ENCODE measurements at places on chromosomes 1 and 21. TPM values are rescaled to one million over a fixed set of nuclear protein-coding genes. Genes with fewer than 3 reads are reported as not detected.

- no peaks in the 10 kb centered on the region for H3K36me3 ChIP-seq
- DNase-seq: no peak
- H3K4me3 ChIP-seq: no peak overlapping the region
- H3K27ac ChIP-seq: no peak overlapping the region
- no peaks in the 10 kb centered on the region for H3K4me1 ChIP-seq
These were observed 32.9 kb upstream of the UTS2 start for GRCh38 chr1:7885513-7886404.

DNA sequence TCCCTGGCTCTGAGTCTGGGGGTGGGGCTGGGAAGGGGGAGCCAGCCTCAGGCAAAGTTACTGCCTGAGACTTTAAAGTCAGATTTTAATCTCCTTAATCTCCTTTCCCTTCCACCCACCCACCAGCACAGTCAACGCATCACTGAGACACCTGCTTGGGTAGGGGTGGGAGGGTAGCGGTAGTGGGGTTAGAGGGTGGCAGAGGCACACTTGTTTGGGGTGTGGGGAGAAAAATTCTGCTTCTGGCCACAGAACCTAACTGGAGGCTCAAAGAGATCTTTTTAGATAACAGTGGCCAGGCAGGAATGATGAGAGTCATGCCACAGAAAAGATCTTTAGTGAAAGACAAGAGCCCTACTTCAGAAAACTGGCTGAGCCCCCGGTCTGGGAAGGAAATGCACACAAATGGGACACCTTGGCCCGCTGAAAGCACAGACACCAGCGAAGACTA lies 44.1 kb downstream of the CD247 start:
- no peak for DNase-seq
- no peak overlapping the region for H3K27ac ChIP-seq
- no peak overlapping the region for H3K4me3 ChIP-seq

S100A7 gene
- not detected for total RNA-seq

GRCh38 chr1:38085666-38086330 lies 39.2 kb upstream of the POU3F1 start:
- H3K36me3 ChIP-seq: no peaks in the 10 kb centered on the region
- no peak overlapping the region for H3K4me3 ChIP-seq
- no peak overlapping the region for H3K27ac ChIP-seq
- DNase-seq: no peak
- no peaks in the 10 kb centered on the region for H3K27me3 ChIP-seq
- no peaks in the 10 kb centered on the region for H3K4me1 ChIP-seq
